NCI-H1436 treated with DMSO at 0.1 percent for 48 hours (cell line): ENCODE measurements at places on chromosomes 16 and 17.

DNA sequence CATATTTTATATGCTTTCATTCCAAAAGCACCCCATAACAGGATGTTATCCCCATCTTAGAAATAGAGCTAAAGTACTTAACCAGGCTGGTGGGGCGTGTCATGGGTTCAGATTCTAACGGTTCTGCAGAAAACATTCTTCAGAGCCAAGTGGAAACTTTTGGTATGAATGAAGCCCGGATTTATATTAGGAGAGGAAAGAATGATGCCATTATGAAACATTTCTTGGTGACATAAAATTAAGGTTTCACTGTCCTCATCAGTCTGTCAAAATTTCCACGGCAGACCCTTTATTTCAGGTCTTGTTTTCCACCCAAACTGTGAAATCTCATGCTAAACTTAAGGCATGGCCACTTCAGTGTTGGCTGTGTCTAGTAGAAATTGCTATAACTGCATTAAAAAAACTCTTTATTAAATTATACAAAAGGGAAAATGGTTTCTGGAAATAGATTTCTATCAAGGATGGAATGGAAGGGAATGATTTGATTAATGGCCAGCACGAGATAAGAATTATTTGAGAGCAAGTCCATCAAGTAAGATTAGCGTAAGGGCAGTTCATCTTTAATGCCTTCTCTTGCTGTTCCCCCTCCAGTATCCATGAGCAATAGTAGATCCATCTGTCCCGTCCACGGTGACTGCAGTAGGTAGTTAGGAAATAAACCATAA is 11.7 kb downstream of the PRKCA start:
- no peak for DNase-seq

DNA sequence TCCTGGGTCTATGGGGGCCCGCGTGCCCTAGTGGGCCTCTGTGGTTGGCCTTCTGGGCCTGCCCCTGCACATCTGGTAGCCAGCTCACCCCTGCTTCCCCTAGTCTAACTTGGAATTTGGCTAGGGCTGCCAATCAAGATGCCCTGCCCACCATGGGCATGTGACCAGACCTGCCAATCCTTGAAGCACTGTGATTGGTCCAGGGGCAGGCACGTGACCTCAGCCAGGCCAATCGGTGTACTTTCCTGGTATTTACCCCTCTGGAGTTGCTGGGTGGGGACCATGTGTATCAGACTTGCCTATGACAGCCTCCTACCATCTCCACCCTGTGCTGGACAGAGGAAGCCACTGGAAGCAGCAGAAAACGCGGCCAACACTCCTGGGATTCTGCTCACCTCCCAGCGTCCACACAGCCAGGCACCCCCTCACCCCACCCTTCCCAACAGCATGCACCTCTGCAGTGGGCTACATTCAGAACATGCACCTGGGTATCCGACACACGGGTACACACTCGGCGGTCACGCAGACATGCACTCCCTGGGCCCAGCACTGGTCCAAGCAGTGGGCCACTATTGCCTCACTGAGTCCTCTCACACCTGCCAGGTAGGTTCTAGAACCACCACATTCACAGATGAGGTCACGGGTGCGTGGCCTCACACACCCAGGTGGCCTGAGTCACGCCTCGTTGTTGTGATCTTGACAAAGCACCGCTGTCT is 96.9 kb downstream of the RBFOX3 start:
- DNase-seq: no peak

DNA sequence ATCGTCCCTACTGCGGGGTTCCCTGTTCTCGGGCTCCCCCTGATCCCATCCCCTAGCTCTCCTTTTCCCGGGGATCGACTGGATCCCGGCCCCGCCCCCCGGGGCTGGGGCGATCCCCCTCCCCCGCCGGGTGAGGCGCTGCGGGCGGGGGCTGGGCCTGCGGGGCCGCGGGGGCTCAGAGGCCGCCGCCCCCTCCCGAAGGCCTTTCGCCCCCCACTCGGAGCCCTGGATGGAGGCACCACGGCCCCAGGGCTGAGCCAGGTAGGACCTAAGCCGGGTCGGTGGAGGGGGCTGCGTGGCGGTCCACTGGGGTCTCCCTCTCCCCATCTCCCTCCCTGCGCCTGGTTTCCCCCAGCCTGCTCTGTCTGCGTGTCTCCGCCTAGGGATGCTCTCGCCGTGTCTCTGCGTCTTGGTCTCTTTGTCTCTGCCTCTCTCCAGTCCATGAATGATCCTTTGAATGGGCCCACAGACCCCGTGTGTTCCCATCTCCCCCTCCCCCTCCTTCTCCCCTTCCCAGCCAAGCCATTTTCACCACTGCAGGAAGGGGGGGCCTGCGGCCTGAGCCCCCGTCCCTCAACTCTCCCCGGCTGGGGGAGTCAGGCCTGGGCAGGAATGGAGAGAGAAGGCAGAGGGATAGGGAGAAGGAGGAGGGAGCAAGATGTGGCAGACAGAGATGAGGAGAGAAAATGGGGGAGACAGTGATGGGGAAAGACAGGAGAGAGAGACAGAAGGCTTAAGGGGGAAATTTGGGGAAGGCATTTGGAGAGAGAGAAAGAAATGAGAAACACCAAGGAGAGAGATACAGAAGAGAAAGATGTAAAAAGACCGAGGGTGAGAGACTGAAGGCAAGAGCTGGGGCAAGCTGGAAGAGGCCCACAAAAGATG is 1.7 kb upstream of the TMEM256 start:
- no peak for DNase-seq

DNA sequence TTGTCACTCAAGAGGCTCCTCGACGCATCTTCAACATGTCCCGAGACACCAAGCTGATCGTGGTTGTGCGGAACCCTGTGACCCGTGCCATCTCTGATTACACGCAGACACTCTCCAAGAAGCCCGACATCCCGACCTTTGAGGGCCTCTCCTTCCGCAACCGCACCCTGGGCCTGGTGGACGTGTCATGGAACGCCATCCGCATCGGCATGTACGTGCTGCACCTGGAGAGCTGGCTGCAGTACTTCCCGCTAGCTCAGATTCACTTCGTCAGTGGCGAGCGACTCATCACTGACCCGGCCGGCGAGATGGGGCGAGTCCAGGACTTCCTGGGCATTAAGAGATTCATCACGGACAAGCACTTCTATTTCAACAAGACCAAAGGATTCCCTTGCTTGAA is 101.0 kb downstream of the HS3ST2 start:
- no peak for DNase-seq

DNA sequence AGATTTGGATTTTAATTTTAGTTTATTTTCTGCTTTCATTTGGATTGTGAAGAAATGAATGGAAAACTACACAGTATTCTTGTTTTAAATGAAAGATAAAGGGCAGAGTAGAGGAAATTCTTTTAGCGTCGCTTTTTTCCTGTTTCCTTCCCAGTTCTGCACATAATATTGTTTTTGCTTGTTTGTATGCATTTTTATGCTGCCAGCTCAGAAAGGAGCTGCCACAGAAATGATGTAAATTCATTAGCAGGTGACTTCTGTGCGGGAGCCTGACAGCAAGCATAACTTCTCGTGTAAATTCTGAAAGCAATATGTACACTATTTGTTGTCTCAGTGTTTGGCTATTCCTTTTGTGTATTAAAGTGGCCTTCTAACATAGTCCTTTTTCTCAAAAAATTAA is 234.6 kb downstream of the PHKB start:
- DNase-seq: no peak

DNA sequence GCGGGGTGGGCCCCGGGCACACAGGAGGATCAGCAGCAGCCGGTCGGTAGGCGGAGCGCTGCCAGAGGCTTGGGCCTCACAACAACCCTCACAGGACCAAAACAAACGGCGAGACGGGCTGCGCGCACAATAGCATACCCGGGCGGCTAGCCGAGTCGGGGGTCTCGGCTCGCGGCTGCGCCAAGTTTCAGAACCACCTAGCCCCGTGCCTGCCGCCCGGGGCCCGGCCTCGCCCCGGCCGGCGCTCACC is 732 bp downstream of the ULK2 start:
- peak; percentile 31 for DNase-seq

DNA sequence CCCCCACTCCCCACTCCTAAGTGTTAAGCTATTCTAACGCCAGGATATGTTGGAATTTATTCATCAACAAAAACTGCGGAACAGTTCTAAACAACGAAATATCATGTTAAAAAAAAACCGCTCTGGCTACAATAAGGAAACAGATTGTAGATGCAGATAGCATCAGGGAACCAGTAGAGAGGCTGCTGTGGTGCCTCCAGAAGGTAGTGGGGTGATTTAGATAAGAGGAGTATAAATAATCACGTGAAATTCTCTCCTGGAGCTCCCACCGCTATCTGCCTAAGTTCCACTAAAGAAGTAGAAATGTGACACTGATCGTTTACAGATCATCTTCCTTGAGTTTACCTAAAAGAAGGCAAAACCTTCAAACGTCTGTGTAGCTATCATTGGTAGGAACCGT is 8.0 kb downstream of the AHSP start:
- DNase-seq: no peak

- no peak for DNase-seq
These were observed 25.6 kb downstream of the SOX9 start for GRCh38 chr17:72146371-72146770.

DNA sequence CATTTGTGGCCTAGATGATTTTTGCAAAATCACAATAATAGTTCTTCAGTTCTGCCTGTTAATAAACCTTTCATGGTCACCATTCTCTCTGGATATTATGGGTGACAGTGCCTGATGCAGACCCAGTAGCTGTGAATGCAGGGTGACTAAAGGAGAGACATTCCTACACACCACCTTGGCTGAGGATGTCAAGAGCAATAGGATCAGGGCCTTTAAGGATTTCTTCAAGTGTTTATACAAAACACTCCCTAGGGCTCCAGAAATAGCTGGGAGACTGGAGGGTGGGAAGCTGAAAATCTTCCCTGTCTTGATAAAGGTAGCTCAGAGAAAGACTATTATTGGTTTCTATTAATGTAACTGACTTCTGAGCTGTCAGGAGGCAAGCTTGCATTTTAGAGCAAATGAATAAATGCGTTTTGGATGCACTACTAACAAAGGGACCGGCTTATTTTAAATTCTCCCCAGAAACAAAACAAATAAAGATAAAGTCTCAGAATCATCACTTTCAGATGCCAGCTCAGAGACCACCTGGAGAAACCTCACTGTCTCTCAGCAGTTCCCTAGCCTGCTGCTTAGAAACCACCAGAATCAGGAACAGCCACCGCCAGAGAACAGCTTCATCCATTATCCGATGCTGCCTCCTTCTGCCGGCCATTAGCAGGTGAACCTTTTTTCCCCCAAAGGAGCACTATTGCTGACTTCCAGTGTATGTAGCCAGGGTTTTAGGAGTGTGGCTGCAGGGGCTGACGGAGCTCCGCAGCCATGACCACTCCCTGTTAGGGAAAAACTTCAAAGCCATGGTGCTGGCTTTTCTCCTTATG is 171.4 kb upstream of the DYNLRB2 start:
- no peak for DNase-seq

DNA sequence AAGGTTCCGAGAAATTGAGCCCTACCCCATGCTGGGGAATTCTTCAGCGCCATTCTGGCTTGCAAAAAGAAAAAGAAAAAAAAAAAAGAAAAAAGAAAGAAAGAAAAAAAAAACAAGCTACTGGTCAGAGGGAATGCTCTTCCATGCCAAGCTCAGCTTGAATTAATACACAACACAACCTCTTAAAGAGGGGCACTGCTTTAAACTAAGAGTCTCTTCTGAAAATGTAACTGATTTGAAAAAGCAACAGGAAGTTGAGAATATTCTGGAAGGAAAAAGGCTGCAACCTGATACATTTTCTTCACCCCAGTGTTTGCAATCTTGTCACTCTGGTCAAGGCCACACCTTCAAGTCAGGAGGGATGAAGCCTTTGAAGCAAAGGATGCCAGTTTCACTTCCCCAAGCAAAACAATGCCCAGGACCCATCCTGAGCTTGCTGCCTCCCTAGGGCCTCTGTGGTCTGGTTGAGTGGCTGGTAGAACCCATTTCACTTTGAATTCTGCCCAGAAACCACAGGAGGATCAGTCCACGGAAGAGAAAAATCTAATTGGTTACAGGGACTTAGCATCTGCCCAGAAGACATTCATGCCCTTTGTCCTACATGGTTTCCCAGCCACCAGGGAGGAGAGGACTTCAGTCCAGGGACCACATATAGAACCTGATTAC is 389.7 kb downstream of the SOX9 start:
- DNase-seq: no peak

DNA sequence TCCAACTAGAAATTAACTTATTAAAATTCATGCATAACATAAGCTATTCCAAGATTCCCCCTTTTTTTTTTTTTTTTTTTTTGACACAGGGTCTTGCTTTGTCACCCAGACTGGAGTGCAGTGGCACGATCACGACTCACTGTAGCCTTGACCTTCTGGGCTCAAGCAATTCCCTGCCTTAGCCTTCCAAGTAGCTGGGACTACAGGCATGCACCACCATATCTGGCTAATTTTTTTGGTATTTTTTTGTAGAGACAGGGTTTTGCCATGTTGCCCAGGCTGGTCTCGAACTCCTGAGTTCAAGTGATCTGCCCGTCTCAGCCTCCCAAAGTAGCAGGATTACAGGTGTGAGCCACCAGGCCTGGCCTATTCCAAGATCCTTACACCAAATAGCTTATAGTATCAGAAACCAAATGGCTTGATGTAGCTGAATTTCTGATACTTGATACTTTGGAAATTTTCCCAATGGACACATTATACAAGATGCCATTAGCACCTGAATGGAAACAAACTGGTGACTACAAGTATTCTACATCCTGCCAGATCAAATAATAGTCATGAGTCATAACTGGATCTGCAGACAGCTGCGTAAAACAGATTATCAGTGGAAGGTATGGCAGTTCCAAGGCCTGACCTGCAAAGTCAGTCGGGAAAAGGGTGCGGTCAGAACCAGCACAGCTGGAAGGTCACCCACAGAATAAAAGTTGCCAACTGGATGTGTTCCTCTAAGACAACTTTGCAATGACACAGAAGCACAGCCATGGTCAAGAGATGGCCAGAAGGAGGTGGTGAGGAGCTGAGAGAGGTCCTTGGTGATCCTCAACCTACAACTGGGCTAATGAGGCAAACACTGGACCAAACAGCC is 14.5 kb downstream of the TUBG1 start:
- DNase-seq: no peak

DNA sequence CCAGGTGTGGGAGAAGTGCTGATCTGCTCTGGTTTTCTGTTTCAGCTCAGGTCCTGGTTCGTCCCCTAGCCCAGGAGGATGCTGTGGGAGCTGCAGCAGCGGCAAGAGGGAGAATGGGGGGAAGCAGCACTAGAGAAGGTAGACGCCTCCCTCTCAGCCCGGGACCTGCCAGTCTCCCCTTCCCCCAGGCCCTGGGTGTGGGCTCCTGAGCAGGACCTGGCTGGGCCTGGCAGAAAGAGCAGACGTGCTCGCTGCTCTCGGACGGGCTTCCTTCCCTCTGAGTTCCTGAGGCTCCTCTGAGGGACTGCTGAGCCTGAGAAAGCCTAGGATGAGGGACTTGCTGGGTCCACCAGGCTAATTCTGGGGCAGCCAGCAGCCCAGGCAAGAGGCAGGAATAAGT is 3.1 kb downstream of the PRCD start:
- no peak for DNase-seq

GRCh38 chr16:86080131-86080875 is 181.3 kb downstream of the IRF8 start:
- no peak for DNase-seq

- no peak for DNase-seq
These were observed 204.5 kb downstream of the WWOX start for GRCh38 chr16:78303946-78304345.

GRCh38 chr17:29349409-29349808 is 40.8 kb upstream of the TAOK1 start:
- no peak for DNase-seq
